ENCODE measurements at places on chromosomes 12 and 14. TPM values are rescaled to one million over a fixed set of nuclear protein-coding genes. Genes with fewer than 3 reads are reported as not detected.

The FAM177A1 gene
- total RNA-seq = 38.7 TPM

DNA sequence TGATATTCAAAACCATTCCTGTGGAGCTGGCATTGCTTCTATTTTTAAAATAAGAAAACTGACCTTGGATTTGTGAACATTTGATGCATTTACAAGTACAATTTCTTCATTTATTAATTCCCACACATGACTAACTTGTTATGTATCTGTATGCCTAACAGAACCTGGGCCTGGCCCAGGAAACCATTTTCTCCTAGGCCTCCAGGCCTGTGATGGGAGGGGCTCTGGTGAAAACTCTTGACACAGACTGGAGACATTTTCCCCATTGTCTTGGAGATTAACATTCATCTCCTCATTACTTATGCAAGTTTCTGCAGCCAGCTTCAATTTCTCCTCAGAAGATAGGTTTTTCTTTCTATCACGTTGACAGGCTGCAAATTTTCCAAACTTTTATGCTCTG lies 42.0 kb downstream of the GLIPR1L2 start:
- H3K36me3 ChIP-seq = no peaks in the 10 kb centered on the region
- H3K4me3 ChIP-seq = no peak overlapping the region
- no peaks in the 10 kb centered on the region for H3K4me1 ChIP-seq
- H3K27ac ChIP-seq = no peak overlapping the region
- H3K27me3 ChIP-seq = no peaks in the 10 kb centered on the region
- DNase-seq = no peak

The CCDC38 gene
- total RNA-seq = not detected

DNA sequence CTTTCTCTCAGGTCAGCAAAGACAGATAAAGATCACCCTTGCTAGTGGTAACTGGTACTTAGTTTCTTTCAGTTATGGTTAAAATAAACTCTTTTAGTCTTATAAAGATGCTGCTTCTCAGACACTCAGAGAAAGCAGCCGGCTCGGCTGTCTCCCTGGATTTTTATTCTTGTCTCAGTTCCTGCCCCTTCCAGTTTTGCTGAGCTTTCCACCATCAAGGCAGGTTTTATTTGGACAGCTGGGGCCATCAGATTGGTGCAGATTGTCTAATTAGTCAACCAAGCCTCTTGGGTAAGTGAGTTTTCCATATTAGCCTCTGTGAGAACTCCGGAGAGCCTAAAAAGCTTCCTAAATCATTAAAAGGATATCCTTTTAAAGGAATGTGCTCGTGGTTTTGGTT lies 130.8 kb upstream of the BMP4 start:
- no peaks in the 10 kb centered on the region for H3K4me1 ChIP-seq
- no peaks in the 10 kb centered on the region for H3K36me3 ChIP-seq
- no peak for DNase-seq
- H3K27ac ChIP-seq = no peak overlapping the region
- no peaks in the 10 kb centered on the region for H3K27me3 ChIP-seq

The LRP1-AS gene
- not detected for total RNA-seq

GRCh38 chr14:20904393-20905029 lies 13.3 kb downstream of the RNASE3 start:
- no peak overlapping the region for H3K27ac ChIP-seq
- no peaks in the 10 kb centered on the region for H3K36me3 ChIP-seq
- H3K4me3 ChIP-seq = no peak overlapping the region
- no peak for DNase-seq
- no peaks in the 10 kb centered on the region for H3K27me3 ChIP-seq

DNA sequence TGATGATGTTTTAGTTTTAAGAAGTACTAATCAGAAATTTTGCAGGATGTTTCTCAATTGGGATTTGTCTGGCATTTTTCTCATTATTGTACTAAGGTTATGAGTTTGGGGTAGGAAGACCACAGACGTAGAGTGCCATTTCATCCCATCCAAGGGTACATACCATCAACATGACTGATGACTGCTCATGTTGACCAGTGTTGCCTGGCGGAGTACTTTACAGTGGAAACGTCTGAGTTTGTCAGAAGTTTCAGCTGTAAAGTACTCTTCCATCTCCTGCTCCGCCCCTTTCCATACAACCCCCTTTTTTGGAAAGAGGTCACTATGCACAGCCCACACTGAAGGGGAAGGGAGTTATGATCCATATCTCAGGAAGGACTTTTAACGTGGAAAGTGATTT lies 74.2 kb downstream of the RCOR1 start:
- no peaks in the 10 kb centered on the region for H3K36me3 ChIP-seq
- H3K27me3 ChIP-seq = no peaks in the 10 kb centered on the region

GRCh38 chr12:24929953-24930352 lies 18.9 kb downstream of the BCAT1 start:
- H3K27me3 ChIP-seq = no peaks in the 10 kb centered on the region
- H3K4me3 ChIP-seq = no peak overlapping the region
- no peak for DNase-seq
- H3K36me3 ChIP-seq = no peaks in the 10 kb centered on the region
- no peaks in the 10 kb centered on the region for H3K4me1 ChIP-seq
- H3K27ac ChIP-seq = no peak overlapping the region

The CCDC197 gene
- not detected for total RNA-seq

DNA sequence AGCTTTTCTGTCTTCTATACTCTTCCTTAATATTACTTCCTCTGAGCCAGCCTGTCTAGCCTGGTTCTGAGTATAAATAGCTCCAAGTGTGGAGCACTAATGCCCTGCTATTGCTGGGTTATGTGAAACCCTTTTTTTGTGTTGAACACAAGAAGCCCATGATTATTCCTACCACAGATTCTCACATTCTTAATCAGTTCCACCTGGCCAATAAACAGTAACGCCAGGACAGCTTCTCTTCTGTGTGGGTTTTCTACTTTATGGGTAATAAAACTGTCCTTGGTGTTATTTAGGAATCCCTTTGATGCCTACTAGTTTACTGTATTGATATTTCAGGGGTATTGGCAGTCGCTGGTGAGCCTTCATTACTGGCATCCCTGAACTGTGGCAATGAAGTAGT lies 48.9 kb upstream of the LRIG3 start:
- H3K4me1 ChIP-seq = no peaks in the 10 kb centered on the region
- no peak for DNase-seq
- no peak overlapping the region for H3K4me3 ChIP-seq
- H3K36me3 ChIP-seq = no peaks in the 10 kb centered on the region
- no peaks in the 10 kb centered on the region for H3K27me3 ChIP-seq
- H3K27ac ChIP-seq = no peak overlapping the region

DNA sequence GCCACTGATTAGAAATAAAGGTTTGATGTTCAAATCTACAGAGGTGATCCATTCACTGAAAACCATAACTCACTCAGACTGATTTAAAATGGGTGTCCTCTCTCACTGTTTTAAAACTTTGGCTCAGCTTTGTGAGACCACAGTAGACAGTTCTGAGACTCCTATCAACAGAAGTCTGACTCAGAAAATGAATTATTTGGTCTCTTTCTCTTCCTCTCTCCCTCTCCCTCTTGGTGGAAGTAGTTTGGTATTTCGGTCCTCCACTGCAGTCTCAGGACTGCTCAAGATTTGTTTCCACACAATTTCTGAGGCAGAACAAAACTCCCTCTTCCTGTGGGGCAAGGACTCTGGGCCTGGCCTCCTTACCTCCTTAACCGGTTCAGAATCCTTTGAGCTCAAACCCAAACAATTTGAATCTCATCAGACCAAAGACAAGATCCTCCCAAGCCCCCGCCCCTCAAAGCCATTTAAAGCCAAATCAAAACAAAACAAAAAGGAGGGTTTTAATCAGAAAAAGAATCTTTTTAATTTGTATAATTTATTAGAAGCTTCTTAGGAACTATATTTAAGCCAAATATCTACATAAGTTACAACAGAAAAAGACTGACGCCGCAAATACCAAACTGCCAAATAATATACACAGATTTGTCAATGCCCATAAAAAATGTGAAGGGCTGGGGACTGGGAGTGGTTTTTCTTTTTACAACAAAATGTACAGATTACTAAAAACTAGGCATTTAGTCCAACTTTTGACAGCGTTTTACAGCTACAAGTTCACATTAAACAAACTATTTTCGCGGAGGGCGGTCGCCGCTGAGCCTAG lies 3.9 kb downstream of the NKX2-1 start:
- H3K4me1 ChIP-seq = peaks cover 14% of the 10 kb centered on the region
- no peaks in the 10 kb centered on the region for H3K36me3 ChIP-seq
- H3K27me3 ChIP-seq = peaks cover 8% of the 10 kb centered on the region
- H3K27ac ChIP-seq = no peak overlapping the region
- no peak for DNase-seq

DNA sequence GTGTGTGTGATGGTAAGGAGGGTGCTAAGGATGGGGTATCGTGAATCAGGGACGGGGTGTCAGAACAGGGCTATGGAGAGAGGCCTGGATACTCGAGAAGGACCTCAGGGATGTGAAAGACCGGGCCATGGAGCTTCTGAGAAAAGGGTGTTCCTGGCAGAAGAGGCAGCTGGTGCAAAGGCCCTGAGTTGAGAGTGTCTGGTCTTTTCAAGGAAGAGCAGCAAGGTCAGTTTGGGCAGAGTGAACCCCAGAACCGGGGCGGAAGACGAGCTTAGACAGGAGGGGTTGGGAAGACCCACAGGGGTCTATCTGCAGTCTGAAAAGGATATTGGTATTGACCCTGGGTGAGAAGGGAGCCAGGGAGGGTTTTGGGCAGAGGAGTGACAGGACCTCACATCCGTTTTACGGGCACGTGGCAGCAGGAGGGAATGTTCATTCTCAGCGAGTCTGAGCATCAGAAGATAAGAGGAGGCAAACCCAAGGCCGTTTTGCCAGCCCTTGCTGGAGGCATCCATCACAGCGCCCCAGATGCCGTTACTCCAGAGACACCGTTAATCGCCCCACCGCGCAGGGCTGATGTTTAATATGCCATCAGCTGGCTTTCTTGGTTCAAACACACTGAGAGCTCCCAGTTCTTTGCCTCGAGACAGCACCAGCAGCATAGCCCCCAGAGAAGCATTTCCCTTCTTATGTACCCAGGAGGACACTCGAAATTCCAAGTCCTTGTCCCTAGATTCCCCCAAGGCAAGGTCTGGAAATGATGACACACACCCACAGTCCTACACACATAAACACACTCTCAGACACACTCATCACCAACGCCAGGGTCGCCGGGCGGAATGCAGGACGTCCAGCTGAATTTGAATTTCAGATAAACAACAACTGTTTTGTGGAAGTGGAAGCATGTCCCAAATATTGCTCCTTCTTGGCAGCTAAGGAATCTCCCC lies 41.4 kb upstream of the EML1 start:
- H3K36me3 ChIP-seq = no peaks in the 10 kb centered on the region
- peaks cover 87% of the 10 kb centered on the region for H3K27me3 ChIP-seq
- H3K4me1 ChIP-seq = peaks cover 12% of the 10 kb centered on the region
- H3K4me3 ChIP-seq = no peak overlapping the region

GRCh38 chr14:20350860-20351259 lies 7.4 kb downstream of the PARP2 start:
- peaks cover 4% of the 10 kb centered on the region for H3K36me3 ChIP-seq
- DNase-seq = no peak
- no peaks in the 10 kb centered on the region for H3K4me1 ChIP-seq
- no peak overlapping the region for H3K27ac ChIP-seq
- no peak overlapping the region for H3K4me3 ChIP-seq

- H3K36me3 ChIP-seq = no peaks in the 10 kb centered on the region
- no peak for DNase-seq
- H3K4me1 ChIP-seq = no peaks in the 10 kb centered on the region
Measured at GRCh38 chr12:58470266-58471010, 449.9 kb downstream of the LRIG3 start.

- no peak overlapping the region for H3K27ac ChIP-seq
- no peaks in the 10 kb centered on the region for H3K27me3 ChIP-seq
- no peaks in the 10 kb centered on the region for H3K36me3 ChIP-seq
- DNase-seq = peak; percentile 50
- peaks cover 40% of the 10 kb centered on the region for H3K4me1 ChIP-seq
- H3K4me3 ChIP-seq = no peak overlapping the region
Measured at GRCh38 chr12:28222081-28222700, 31.9 kb downstream of the CCDC91 start.

GRCh38 chr12:126668961-126669360 lies 1598.0 kb upstream of the TMEM132C start:
- H3K36me3 ChIP-seq = no peaks in the 10 kb centered on the region
- DNase-seq = no peak
- no peaks in the 10 kb centered on the region for H3K27me3 ChIP-seq
- no peak overlapping the region for H3K4me3 ChIP-seq

The STYK1 gene
- total RNA-seq = 0.57 TPM

DNA sequence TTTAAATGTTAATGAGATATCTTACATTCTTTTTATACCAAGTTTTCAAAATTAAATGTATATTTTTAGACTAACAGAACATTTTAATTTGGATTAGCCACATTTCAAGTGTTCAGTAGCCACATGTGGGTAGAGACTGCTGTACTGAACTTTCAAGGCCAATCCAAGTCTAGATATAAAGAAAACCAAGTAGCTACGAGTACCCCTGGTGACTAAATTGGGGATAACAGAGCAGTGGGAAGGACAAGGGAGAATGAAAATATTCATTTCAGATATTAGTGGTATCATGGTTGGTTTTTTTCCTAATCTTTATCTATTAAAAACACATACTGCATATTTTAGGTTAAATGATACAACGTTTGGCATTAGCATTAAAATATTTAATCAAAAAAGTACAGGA lies 69.4 kb upstream of the RHOJ start:
- H3K4me3 ChIP-seq = no peak overlapping the region
- H3K27ac ChIP-seq = no peak overlapping the region
- H3K27me3 ChIP-seq = no peaks in the 10 kb centered on the region
- no peaks in the 10 kb centered on the region for H3K4me1 ChIP-seq
- no peaks in the 10 kb centered on the region for H3K36me3 ChIP-seq

The TMEM132C gene
- not detected for total RNA-seq

- no peaks in the 10 kb centered on the region for H3K36me3 ChIP-seq
- DNase-seq = no peak
- H3K27ac ChIP-seq = no peak overlapping the region
- H3K4me3 ChIP-seq = no peak overlapping the region
- peaks cover 41% of the 10 kb centered on the region for H3K27me3 ChIP-seq
Measured at GRCh38 chr14:74414403-74415114, 11.5 kb downstream of the SYNDIG1L start.

The DPPA3 gene
- not detected for total RNA-seq

DNA sequence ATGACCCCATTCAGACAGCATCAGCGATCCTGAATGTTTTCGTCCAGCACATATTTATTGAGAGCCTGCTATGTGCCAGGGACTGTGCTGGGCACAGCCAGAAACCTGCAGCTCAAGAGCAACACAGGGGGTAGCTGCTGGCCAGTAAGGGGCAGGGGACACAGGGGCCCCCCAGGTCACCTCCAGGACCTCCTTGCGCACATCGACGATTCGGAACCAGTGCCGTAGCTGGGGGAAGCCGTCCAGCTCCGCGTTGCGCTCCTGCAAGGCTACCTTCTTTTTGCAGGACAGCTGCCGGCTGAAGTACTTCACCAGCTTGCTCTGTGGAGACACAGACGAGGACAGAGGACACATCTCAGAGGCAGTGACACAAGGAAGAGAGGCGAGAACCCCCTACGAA lies 108.7 kb downstream of the KSR2 start:
- no peaks in the 10 kb centered on the region for H3K4me1 ChIP-seq
- H3K36me3 ChIP-seq = no peaks in the 10 kb centered on the region
- no peak overlapping the region for H3K27ac ChIP-seq
- no peak for DNase-seq
- peaks cover 7% of the 10 kb centered on the region for H3K27me3 ChIP-seq

DNA sequence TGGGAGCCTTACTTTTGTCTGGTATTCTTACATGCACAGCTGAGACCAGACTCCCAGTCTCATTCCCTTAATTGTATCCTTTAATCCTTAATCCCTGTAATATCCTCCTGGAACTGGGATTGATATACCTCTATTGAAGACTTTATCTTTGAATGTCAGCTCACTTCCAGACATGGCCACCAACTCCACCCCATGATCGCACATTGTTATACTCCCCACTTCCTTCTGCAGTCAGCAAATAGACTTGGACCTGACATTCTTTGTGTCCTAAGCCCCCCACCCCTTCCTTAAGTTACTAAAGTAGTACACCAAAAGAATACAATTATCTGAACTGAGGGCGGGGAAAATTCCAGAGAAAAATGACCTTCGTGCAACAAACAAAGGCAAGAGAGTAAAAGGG lies 8.6 kb upstream of the OSBPL8 start:
- H3K27ac ChIP-seq = no peak overlapping the region
- H3K36me3 ChIP-seq = no peaks in the 10 kb centered on the region
- H3K4me3 ChIP-seq = no peak overlapping the region

Measured in T-cell (primary cell).